ENCODE measurements at places on chromosomes 4 and X.
A peak's percentile ranks its signal among the peaks of the same experiment; 100 is the strongest.

DNA sequence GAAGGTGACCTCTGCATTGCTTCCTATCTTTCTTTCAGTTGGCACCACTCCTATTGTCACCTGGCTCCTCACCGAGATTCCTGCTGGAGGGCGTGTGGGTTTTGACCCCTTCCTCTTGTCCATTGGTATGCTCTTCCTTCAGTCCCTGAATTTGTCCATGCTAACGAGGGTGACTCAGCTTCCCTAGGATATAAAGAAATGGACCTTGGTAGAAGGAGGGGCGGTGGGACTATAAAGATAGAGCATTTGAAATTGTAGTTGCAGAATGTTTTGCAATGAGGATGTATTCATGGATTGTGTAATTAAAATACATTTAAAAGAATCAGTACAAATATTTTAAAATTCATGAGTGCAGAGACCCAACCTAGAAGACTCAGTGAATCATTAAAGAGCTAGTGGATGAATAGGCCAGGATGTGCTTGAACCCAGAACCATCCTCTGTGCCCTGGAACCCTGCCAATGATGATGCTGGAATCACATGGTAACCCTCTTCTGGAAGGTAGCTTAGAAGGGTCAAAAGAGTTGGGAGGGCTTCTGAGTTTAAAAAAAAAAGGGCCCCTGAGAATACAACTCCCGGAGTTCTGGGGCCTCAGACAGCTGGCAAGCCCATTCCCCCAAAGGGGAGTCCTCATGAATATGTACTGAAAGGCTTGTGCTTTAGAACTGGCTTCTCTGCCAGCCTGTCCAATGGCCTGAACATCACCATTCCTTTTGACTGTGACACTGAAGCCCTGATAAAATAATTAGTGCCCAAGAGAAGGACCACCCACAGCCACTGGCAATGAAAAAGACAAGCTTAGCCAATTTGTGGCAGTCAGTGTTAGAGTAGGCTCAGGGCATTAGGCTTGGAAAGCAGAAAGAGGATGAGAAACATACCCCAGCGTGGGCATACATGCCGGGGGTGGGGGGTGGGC lies 8.0 kb downstream of the XPNPEP2 start:
- DNase-seq, result no peak
- peaks cover 14% of the 10 kb centered on the region for H3K4me1 ChIP-seq
- no peaks in the 10 kb centered on the region for H3K36me3 ChIP-seq

- H3K27me3 ChIP-seq, result no peaks in the 10 kb centered on the region
- H3K4me1 ChIP-seq, result no peaks in the 10 kb centered on the region
- DNase-seq, result no peak
- H3K27ac ChIP-seq, result no peak overlapping the region
- no peak overlapping the region for H3K4me3 ChIP-seq
Observed at GRCh38 chr4:117400039-117400835, 314.9 kb upstream of the TRAM1L1 start.

DNA sequence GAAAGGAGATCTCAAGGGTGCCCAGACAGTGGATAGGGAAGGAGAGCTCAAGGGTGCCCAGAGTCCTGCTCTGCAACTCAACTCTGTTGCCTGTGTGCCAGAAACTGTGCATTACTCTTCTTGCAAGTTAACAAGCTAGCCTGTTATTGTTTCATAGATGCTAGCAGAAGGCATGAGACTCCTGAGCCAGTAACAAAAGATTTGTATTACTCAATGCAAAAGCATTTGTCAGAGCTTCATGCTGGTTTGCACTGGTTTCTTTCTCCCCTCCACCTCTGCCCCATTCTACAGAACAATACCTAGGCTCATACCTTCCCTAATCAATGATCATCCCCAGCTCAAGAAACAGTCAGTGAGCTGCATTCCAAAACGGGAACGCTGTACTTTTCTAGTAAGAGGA lies 124.5 kb upstream of the NEIL3 start:
- no peaks in the 10 kb centered on the region for H3K36me3 ChIP-seq
- no peaks in the 10 kb centered on the region for H3K4me1 ChIP-seq
- DNase-seq, result no peak
- H3K27ac ChIP-seq, result no peak overlapping the region

DNA sequence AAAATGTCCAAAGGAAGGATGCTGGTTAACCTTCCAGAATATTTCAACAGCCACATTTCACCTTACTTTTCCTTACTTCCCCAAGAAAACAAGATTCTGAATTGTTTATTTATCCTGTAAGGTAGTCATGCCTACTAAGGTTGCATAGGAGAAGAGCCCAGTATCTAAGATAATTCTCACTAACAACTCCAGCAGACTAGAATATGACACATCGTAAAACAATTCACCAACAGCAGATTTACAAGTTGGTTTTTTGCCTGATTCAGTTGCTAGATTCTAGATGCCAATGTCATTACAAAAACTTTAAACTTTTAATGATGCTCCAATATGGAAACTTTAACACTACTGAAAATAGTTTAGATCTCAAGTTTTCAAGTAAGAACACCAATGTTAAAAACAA lies 176.4 kb downstream of the IL13RA2 start:
- H3K36me3 ChIP-seq, result no peaks in the 10 kb centered on the region
- H3K27ac ChIP-seq, result no peak overlapping the region
- no peak for DNase-seq
- no peak overlapping the region for H3K4me3 ChIP-seq

- no peaks in the 10 kb centered on the region for H3K36me3 ChIP-seq
- H3K27me3 ChIP-seq, result no peaks in the 10 kb centered on the region
- no peak overlapping the region for H3K27ac ChIP-seq
- no peaks in the 10 kb centered on the region for H3K4me1 ChIP-seq
- no peak overlapping the region for H3K4me3 ChIP-seq
- DNase-seq, result no peak
Observed at GRCh38 chrX:24204958-24205357, 55.4 kb downstream of the ZFX start.

GRCh38 chr4:53582194-53582593 lies 9.1 kb downstream of the LNX1 start:
- no peak overlapping the region for H3K4me3 ChIP-seq
- no peak for DNase-seq
- H3K4me1 ChIP-seq, result no peaks in the 10 kb centered on the region
- H3K27me3 ChIP-seq, result peaks cover 4% of the 10 kb centered on the region

DNA sequence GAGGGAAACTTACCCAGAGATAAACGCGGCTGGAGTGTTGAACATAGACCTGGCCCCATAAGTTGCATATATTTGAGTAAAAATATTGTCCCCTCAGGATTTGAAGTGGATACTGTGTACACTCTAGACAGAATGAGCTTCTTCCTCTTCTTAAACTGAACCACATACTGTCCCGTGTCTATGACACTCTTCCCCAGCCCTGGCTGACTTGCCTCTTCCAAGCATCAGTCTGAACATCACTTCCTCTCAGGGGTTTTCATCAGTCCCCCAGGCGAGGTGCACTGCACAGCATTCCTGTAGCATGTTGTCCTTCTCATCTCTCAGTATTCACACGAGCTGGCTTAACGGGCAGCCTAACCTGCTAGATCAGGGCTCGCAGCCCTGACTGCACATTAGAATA lies 80.5 kb upstream of the TMEM150C start:
- no peak overlapping the region for H3K27ac ChIP-seq
- no peak for DNase-seq
- H3K4me1 ChIP-seq, result no peaks in the 10 kb centered on the region
- no peak overlapping the region for H3K4me3 ChIP-seq
- H3K27me3 ChIP-seq, result no peaks in the 10 kb centered on the region

GRCh38 chr4:163772238-163772637 lies 277.7 kb downstream of the TMA16 start:
- H3K27me3 ChIP-seq, result no peaks in the 10 kb centered on the region
- no peaks in the 10 kb centered on the region for H3K4me1 ChIP-seq
- no peak overlapping the region for H3K27ac ChIP-seq
- H3K4me3 ChIP-seq, result no peak overlapping the region

DNA sequence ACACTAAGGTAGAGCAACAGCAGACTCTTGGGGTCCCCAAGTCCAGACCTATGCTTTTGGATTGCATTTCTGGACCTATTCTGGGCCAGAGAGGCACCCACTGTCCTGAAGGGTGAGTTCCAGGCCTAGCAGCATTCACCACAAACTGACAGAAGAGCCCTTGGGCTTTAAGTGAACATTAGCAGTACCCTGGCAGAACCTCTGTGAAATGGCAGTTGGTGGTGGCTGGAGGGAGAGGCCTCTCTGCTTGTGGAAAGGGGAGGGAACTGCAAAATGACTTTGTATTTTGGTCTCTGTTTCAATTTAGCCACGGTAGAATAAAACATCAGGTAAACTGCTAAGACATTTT lies 1211.9 kb downstream of the PCDH18 start:
- no peak overlapping the region for H3K27ac ChIP-seq
- DNase-seq, result no peak
- H3K27me3 ChIP-seq, result no peaks in the 10 kb centered on the region
- H3K4me1 ChIP-seq, result no peaks in the 10 kb centered on the region

DNA sequence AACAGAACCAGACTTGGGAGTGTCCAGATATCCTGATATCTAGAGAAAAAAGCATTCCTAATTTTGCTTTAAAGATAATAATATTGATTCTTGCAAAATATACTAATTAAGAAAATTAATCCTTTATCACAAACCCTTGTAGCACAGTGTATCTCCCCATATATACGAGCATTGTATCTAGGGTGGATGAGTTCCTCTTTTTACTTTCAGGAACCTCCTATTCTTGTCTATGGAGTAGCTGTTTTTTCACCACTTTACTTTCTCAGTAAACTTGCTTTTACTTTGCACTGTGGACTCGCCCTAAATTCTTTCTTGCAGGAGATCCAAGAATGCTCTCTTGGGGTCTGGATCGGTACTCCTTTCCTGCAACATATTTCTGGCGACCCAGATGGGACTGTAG lies 103.9 kb downstream of the GLUD2 start:
- DNase-seq, result no peak
- H3K27me3 ChIP-seq, result no peaks in the 10 kb centered on the region
- no peaks in the 10 kb centered on the region for H3K36me3 ChIP-seq
- H3K4me3 ChIP-seq, result no peak overlapping the region
- H3K4me1 ChIP-seq, result no peaks in the 10 kb centered on the region
- H3K27ac ChIP-seq, result no peak overlapping the region

- H3K36me3 ChIP-seq, result no peaks in the 10 kb centered on the region
- no peak for DNase-seq
- no peak overlapping the region for H3K4me3 ChIP-seq
- H3K27ac ChIP-seq, result no peak overlapping the region
- no peaks in the 10 kb centered on the region for H3K4me1 ChIP-seq
- H3K27me3 ChIP-seq, result no peaks in the 10 kb centered on the region
Observed at GRCh38 chr4:158997660-158998349, 105.1 kb upstream of the RAPGEF2 start.

GRCh38 chrX:53047228-53047627 lies 1.4 kb upstream of the GPR173 start:
- H3K27me3 ChIP-seq, result no peaks in the 10 kb centered on the region
- no peak overlapping the region for H3K27ac ChIP-seq
- no peaks in the 10 kb centered on the region for H3K4me1 ChIP-seq
- H3K4me3 ChIP-seq, result no peak overlapping the region
- no peaks in the 10 kb centered on the region for H3K36me3 ChIP-seq

GRCh38 chrX:40108959-40109287 lies 11.2 kb upstream of the BCOR start:
- peak overlapping the region; percentile 43 for H3K4me3 ChIP-seq
- no peaks in the 10 kb centered on the region for H3K27me3 ChIP-seq
- DNase-seq, result peak; percentile 44
- H3K27ac ChIP-seq, result peak overlapping the region; percentile 23

DNA sequence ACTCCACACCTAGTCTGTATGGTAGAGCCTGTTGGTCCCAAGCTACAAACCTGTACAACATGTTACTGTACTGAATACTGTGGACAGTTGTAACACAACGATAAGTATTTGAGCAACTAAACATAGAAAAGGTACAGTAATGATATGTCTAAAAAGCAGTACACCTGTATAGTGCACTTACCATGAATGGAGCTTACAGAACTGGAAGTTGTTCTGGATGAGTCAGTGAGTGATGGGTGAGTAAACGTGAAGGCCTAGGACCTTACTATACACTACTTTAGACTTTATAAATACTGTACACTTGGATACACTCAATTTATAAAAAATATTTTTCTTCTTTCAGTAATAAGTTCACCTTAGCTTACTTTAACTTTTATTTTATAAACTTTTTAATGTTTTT lies 104.0 kb downstream of the TMA16 start:
- H3K36me3 ChIP-seq, result no peaks in the 10 kb centered on the region
- no peaks in the 10 kb centered on the region for H3K27me3 ChIP-seq
- no peak overlapping the region for H3K4me3 ChIP-seq
- H3K27ac ChIP-seq, result no peak overlapping the region
- no peak for DNase-seq

DNA sequence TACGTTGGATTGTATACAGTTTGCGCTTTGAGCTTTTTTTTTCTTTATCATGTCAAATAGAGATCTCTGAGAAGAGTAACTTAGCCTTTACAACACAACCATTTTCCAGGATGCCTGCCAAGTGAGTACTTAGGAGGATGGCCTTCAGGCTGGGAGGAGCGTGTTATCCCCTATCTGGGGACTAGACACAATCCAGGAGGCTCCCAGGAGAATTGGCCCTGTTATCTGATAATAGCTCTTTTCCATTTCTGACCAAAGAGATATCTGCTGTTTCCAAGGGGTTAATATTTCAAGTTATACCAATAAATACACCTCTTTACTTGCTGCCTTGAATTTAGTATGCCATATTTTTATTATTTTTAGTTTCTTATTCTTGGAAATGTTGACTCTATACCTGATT lies 169.5 kb upstream of the SMARCAD1 start:
- no peaks in the 10 kb centered on the region for H3K4me1 ChIP-seq
- no peak for DNase-seq
- no peaks in the 10 kb centered on the region for H3K27me3 ChIP-seq
- H3K4me3 ChIP-seq, result no peak overlapping the region
- no peak overlapping the region for H3K27ac ChIP-seq
- no peaks in the 10 kb centered on the region for H3K36me3 ChIP-seq

GRCh38 chrX:93585661-93586060 lies 87.7 kb downstream of the NAP1L3 start:
- H3K4me1 ChIP-seq, result no peaks in the 10 kb centered on the region
- H3K36me3 ChIP-seq, result no peaks in the 10 kb centered on the region
- no peak for DNase-seq
- H3K27ac ChIP-seq, result no peak overlapping the region
- H3K4me3 ChIP-seq, result no peak overlapping the region

DNA sequence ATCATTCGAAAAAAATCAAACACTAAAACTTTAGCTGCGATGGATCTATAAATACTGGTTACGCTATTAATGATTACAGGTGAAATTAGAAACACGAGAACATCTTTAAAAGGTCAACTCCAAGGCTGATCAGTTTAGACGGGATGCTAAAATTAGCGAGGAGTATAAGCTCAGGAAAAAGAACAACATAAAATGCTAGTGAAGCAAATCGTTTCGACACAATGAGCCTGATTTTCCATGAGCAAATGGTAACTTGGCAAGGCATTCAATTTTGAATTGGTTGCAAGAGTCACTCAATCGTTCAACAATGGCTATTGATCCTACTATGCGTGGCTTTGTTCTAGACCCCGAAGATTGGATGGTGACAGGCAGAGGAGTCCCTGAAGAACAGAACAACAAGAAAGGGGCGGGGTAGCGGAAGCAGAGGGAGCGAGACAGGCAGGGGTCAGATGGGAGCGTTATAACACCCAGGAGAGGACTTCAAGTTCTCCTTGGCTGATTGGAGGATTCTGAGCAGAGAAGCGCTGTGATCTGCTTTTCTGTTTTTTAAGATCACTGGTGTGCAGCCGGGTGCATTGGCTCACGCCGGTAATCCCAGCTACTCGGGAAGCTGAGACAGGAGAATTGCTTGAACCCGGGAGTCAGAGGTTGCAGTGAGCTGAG lies 146.5 kb downstream of the RBM47 start:
- no peak overlapping the region for H3K27ac ChIP-seq
- H3K4me1 ChIP-seq, result no peaks in the 10 kb centered on the region
- no peak overlapping the region for H3K4me3 ChIP-seq
- no peaks in the 10 kb centered on the region for H3K27me3 ChIP-seq
- H3K36me3 ChIP-seq, result no peaks in the 10 kb centered on the region
